T-cell (primary cell): ENCODE measurements at places on chromosomes 5 and 9. TPM values are rescaled to one million over a fixed set of nuclear protein-coding genes. Genes with fewer than 3 reads are reported as not detected.

The JAKMIP2 gene
- total RNA-seq = 5.7 TPM

The OSMR gene
- 0.10 TPM for total RNA-seq

The SYK gene
- 1.4 TPM for total RNA-seq

The NUTM2F gene
- not detected for total RNA-seq

The MEIKIN gene
- total RNA-seq = not detected

The FOXI1 gene
- not detected for total RNA-seq

The PCDHGA9 gene
- 0.23 TPM for total RNA-seq

The TMEM232 gene
- 1.1 TPM for total RNA-seq

The SOHLH1 gene
- total RNA-seq = not detected

The SPAG8 gene
- 2.8 TPM for total RNA-seq

The SLC4A9 gene
- not detected for total RNA-seq

DNA sequence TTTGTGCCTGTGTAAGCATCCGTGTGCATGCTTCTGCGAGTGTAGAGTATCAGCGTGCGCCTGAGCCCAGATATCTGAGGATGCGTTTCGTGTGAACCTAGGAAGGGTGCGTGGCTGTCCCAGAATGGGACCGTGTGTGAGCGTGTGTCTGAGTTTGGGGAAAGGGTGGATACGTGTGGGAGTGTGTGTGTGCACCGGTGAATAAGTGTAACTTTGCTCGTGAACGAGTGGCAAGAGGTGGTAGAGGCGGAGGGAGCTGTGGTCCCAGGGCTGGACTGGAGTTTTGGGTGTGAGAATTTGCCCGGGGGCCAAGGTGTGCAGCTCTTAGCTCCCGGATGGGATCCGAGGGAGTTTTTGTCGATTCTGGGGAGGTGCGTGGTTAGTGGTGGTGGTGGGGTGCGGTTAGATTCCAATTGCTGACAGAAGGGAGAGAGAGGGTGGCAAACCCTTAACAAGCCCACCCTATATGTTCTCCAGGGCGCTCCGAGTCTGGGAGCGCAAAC lies 686 bp upstream of the COL27A1 start:
- DNase-seq = no peak

DNA sequence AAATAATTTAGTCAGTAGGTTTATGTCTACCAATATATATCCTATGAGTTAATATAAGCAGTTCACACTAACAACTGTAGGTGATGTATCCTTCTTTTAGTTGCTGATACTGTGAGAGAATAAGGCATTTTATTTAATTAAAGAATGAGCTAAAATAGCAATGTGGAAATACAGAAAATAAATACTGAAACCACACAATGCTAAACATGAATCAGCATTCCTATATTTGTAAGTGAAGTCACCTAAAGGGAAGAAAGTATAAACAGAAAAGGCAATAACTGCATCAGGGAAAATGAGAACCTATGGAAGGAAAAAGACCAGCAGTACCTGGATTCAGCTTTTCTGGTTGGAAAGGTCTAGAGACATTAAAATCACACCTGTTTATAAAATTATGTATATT lies 336.0 kb downstream of the PDE4D start:
- DNase-seq = no peak

- no peak for DNase-seq
Measured at GRCh38 chr9:36543916-36544315, 28.8 kb upstream of the MELK start.

- DNase-seq = no peak
Measured at GRCh38 chr9:86822006-86822801, 125.1 kb downstream of the GAS1 start.

DNA sequence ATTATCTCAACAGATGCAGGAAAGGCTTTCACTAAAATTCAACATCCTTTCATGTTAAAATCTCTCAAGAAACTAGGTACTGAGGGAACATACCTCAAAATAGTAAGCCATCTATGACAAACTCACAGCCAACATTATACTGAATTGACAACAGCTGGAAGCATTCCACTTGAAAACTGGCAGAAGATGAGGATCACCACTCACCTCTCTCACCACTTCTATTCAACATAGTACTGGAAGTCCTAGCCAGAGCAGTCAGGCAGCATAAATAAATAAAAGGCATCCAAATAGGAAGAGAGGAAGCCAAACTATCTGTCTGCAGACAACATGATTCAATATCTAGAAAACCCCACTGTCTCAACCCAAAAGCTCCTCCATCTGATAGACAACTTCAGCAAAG lies 203.6 kb upstream of the GRAMD2B start:
- no peak for DNase-seq

DNA sequence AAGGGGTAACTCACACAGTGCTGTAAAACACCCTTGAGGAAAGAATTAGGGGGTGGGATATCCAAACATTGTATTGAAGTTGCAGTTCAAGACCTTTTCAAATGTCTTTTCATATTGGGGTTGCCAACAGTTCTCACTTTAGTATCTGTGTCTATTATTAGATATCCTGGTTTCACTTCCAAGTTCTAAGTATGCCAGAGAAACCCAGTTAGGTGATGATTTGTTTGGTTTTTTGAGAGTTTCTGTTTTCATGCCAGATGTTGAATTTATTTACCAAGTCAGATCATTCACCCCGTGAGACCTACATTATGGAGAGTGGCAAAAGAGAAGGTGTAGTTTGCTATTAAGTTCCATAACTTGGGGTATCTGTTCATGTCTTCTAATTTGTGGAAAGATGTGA lies 64.5 kb downstream of the C9orf152 start:
- DNase-seq = no peak

DNA sequence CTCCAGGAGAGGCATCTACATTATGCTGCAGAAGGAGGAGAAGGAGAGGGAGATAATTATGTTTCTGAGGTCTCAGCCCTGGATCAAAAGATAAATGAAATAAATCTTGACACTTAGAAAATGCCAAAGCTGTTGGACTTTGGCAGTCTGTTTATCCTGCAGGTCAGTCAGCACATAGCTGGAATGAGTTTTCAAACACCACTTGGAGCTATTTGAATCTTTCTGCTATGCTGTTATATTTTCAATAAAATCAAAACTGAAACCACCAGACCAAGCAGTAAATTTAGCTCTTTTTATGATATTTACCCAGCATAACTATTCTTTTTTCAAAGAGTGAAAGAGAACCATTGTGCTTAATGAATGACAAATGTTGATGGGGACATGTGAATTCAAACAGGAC lies 505.1 kb upstream of the ITGA1 start:
- DNase-seq = no peak

GRCh38 chr5:37533851-37534250 lies 154.7 kb downstream of the WDR70 start:
- no peak for DNase-seq

- DNase-seq = no peak
Measured at GRCh38 chr5:143413958-143414669, 10.6 kb upstream of the NR3C1 start.

- DNase-seq = no peak
Measured at GRCh38 chr5:143776951-143777350, 35.0 kb upstream of the HMHB1 start.

- DNase-seq = no peak
Measured at GRCh38 chr5:113162208-113162607, 185.6 kb downstream of the DCP2 start.

DNA sequence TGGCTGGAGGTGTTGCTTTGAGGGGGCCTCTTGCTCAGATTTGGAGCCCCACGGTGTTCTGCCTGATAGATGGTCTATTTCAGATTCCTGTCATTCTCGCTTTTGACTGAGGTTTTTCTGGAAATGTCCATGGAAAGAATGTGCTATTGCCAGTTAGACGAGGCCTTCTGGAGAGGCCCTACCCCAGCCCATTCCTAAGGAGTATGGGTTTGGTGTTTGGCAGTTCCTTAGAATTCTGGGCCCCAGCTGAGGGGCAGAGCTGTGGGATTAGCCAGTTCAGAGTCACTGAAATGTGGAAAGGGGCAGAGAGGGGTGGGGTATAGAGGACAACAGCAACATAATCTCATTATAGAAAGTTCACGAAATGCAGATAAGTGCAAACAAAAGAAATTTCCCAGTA lies 50.5 kb downstream of the GALNT10 start:
- DNase-seq = no peak

DNA sequence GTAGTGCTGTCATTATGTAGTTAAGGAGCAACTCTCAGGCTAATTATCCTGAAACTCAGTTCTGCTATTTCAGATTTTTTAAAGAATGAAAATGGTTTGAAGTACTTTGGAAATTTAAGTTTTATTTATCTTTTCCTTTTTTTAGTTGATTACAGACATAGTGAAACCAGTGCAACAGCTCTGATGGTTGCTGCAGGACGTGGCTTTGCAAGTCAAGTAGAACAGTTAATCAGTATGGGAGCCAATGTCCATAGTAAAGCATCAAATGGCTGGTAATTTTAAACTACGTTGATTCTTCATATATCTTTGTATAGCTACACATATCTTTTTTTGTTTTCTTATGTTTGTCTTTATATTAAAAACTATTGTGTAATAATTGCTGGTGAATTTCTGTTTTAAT lies 34.9 kb downstream of the YTHDC2 start:
- no peak for DNase-seq

- no peak for DNase-seq
Measured at GRCh38 chr9:103798620-103799019, 295.5 kb upstream of the SMC2 start.

GRCh38 chr5:54655761-54656160 lies 138.2 kb downstream of the SNX18 start:
- no peak for DNase-seq

DNA sequence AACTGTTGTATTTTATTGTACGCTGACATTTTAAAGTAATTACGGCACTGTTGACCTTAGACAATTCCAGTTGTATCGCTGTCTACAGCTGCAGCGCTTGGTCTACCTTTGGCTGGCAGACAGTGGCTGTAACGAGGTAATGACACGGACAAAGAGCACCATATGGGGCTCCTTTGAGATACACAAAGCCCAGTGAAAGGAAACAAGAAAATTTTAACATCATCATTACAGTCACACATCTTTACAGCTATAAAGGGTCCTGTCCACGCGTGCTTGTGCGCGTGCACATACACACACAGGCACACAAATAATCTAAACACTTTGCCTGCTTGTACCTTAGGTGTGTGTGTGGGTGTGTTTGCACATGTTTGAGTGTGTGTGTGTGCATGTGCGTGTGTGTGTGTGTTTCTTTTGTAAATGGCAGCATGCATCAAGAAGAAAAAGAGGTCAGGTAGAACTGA lies 946.0 kb downstream of the NR2F1-AS1 start:
- DNase-seq = no peak

DNA sequence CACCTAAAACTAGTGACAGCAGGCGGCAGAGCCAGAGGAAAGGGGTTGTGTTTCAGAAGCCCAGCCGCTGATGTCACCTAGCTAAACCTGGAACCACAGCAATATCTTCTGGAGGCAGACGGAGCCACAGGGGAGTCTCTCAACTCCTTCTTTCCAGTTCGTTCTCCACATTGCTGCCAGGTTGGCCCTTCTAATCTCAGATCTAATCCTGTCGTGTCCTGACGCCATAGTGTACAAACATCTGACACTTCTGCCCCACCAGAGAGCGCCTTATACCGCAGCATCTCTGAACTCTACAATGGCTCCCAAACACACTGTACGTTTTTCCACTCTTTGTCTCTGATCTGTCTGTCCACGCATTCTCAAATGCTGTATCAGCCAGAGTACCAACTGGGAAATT lies 240.0 kb downstream of the SMARCA2 start:
- DNase-seq = no peak

GRCh38 chr5:63963926-63964325 lies 1.7 kb upstream of the HTR1A start:
- no peak for DNase-seq

DNA sequence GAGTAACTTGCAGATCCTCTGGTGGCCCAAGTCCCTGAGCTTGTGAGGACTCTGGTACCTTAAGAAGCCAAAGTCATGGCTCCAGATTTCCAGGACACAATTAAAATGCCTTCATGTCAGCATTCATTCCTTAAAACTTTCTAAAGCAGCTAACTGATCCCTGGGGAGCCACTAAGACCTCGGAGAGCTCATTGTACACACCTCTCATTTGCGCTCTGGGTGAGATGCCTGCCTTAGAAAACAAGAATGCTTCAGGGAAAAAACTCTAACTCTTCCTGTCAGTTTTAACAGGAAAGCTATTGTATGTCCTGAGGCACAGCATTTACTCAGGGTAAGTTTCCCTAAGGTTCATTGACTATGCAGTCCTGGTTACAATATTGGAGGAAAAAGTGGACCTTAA lies 285.0 kb downstream of the EFNA5 start:
- DNase-seq = no peak

- no peak for DNase-seq
Measured at GRCh38 chr9:69585571-69585970, 86.6 kb downstream of the APBA1 start.

GRCh38 chr9:104795857-104796256 lies 31.9 kb downstream of the NIPSNAP3B start:
- DNase-seq = no peak

DNA sequence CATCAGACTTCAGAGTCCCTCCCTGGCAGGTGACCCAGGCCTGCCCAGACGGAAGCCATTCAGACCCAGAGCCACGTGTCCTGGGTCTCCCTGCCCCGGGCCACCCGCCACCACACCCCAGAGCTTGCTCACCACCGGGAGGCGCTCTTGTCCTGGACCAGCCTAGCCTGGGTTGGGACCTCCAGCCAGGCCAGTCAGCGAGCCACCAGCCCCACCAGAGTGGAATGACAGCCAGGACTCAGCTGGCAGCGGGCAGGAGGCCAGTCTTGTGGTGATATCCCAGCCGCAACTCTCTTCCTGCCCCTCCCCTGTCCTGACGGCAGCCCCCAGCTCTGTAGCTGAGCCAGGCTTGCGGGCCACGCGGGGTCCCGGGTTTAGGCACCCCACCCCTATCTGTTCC lies 1.7 kb upstream of the PTGDS start:
- no peak for DNase-seq

DNA sequence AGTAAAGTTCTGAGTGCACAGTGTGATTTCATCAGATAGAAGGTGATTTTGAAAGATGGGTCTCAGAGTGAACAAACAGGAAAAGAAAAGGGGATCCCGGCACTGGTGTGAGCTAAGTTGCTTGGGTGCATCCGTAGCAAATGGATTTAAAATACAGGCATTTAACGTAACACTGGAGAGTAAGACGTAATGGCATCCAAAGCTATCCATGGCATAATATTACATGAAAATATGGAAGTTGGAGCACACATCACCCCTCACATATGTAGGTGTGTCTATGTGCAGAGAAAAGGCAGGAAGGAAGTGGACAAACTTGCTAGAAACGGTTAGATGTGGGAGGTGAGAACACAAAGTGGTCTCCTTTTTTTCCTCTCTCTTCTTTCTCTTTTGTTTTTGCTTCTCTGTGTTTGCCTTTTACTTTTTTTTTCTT lies 38.2 kb upstream of the SEMA4D start:
- DNase-seq = no peak

- DNase-seq = no peak
Measured at GRCh38 chr5:104754311-104754995, 1191.9 kb upstream of the NUDT12 start.

DNA sequence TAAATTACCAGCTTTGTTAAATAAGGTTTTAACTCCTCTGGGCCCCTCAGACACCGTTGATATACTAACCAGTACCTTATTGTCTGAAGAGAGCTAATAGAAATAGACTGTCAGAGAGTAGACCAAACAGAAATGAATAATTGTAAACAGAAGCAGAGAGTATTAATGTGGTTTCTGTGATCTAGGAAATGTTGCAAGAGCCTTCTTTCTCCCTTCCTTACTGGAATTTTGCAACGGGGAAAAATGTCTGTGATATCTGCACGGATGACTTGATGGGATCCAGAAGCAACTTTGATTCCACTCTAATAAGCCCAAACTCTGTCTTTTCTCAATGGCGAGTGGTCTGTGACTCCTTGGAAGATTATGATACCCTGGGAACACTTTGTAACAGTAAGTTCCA lies 5.1 kb downstream of the TYRP1 start:
- no peak for DNase-seq

- no peak for DNase-seq
Measured at GRCh38 chr5:14183187-14183939, 40.2 kb downstream of the TRIO start.

- no peak for DNase-seq
Measured at GRCh38 chr5:55509796-55510522, 24.8 kb downstream of the PLPP1 start.
